ENCODE measurements at places on chromosomes 2 and 18. TPM values are rescaled to one million over a fixed set of nuclear protein-coding genes. Genes with fewer than 3 reads are reported as not detected.

The CENPA gene
- total RNA-seq = 45.8 TPM

The KLHL14 gene
- total RNA-seq = not detected

The APCDD1 gene
- not detected for total RNA-seq

The COL4A4 gene
- total RNA-seq = 5.9 TPM

The SMYD5 gene
- total RNA-seq = 37.4 TPM

The WNT6 gene
- 1.4 TPM for total RNA-seq

The SAG gene
- total RNA-seq = not detected

The RGPD8 gene
- total RNA-seq = 11.0 TPM

DNA sequence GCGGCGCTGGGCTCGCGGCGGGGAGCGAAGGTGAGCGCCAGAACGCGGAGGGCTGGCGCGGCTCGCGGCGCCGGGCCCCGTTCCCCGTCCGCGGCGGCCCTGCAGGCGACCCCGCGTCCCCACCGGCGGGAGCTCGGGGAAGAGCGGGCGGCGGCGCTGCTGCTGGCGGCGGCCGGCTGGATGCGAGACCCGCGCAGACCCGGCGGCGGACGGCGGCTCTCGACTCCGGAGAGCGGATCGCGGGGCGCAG, 213 bp downstream of the DOK6 start:
- no peaks in the 10 kb centered on the region for H3K36me3 ChIP-seq
- H3K4me3 ChIP-seq = no peak overlapping the region
- no peaks in the 10 kb centered on the region for H3K27me3 ChIP-seq
- no peak for DNase-seq

DNA sequence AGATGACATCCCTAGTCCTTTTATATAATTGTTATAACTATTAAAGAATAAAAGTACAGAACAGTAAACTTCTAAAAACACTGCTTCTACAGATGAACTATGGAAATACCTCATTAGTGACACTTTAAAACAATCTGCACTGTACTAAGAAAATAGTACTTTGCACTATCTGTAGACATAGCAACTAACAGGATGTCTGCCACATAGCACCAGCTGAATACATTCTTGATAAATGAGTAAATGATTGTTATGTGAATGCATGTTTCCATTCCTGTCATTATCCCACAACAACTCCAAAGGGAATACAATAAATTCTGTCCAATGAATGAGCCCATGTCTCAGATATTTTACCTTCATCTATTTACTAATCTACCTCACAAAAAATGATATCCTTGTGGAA, 115.3 kb upstream of the SLC35G4 start:
- no peak for DNase-seq
- H3K36me3 ChIP-seq = no peaks in the 10 kb centered on the region
- no peaks in the 10 kb centered on the region for H3K27me3 ChIP-seq
- H3K27ac ChIP-seq = no peak overlapping the region
- H3K4me3 ChIP-seq = no peak overlapping the region
- H3K4me1 ChIP-seq = peaks cover 2% of the 10 kb centered on the region

- no peak for DNase-seq
- H3K27me3 ChIP-seq = no peaks in the 10 kb centered on the region
- H3K4me1 ChIP-seq = no peaks in the 10 kb centered on the region
- no peak overlapping the region for H3K4me3 ChIP-seq
- no peak overlapping the region for H3K27ac ChIP-seq
Measured at GRCh38 chr18:7743256-7743655, 176.1 kb downstream of the PTPRM start.

DNA sequence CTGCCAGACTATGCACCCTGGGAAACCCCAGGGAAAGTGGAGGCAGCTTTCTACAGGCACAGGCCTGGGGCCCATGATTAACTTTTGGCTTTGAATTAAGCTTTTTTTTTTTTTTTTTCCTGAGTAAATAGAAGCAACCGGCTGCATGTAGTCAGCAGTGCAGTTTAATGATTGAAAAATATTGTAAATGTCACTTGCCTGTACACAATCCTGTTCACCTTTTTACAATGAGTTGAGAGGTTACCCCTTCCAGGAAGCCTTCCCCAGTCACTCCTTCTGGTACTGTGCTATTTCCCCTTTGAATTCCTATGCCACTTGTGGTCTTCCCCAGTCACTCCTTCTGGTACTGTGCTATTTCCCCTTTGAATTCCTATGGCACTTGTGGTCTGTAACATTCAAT, 475.6 kb downstream of the TDRD15 start:
- no peaks in the 10 kb centered on the region for H3K27me3 ChIP-seq
- no peak overlapping the region for H3K4me3 ChIP-seq
- no peaks in the 10 kb centered on the region for H3K36me3 ChIP-seq
- H3K27ac ChIP-seq = no peak overlapping the region
- no peak for DNase-seq

DNA sequence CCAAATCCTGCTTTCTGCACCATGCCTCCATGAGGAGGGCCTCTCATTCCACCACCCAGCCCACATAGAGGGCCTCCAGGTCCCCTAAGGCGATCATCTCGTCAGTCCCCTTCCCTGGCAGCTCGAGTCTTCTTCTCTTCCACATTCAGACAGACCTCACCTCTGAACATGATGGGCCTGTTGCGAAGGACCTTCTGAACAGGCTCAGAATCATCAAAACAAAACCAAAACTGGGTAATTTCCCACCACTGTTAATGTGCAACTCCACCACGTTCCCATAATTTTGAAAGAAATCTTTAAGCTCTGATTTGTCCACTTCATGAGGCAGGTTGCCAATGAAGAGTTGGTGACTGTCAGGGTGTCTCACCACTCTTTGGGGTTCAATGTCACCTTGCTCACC, 20.4 kb downstream of the ZRANB3 start:
- no peak for DNase-seq
- H3K4me3 ChIP-seq = no peak overlapping the region
- no peak overlapping the region for H3K27ac ChIP-seq
- H3K27me3 ChIP-seq = no peaks in the 10 kb centered on the region
- H3K36me3 ChIP-seq = no peaks in the 10 kb centered on the region

GRCh38 chr2:162712598-162712997, 126.0 kb downstream of the KCNH7 start:
- no peaks in the 10 kb centered on the region for H3K4me1 ChIP-seq
- H3K36me3 ChIP-seq = no peaks in the 10 kb centered on the region
- H3K27me3 ChIP-seq = no peaks in the 10 kb centered on the region
- no peak overlapping the region for H3K27ac ChIP-seq
- DNase-seq = no peak
- H3K4me3 ChIP-seq = no peak overlapping the region

DNA sequence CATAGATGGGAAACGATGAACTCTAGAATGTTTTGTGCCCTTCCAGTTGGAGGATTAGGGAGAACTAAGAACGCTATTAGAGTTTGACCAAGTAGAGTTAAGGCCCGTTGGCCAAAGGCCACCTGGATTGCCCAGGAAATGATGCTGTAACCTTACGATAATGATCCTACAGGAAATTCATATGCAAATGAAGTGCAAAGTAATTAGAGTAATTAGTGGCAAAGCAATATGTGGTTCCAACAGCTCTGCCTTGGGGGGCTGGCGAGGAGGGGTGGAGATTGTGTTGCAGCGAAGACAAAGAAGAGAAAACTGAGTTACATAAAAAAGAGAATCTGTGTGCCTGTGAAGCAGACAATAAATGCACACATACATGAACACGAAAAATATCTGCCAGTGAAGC, 61.5 kb upstream of the BOD1L2 start:
- no peaks in the 10 kb centered on the region for H3K36me3 ChIP-seq
- H3K27me3 ChIP-seq = 0 out of 2 replicates have a peak, but pooled peaks cover 17% of the 10 kb centered on the region
- no peak overlapping the region for H3K4me3 ChIP-seq
- no peak overlapping the region for H3K27ac ChIP-seq
- peaks cover 14% of the 10 kb centered on the region for H3K4me1 ChIP-seq
- no peak for DNase-seq

GRCh38 chr2:24652265-24653182, 140.7 kb downstream of the PTRHD1 start:
- no peaks in the 10 kb centered on the region for H3K27me3 ChIP-seq
- no peak overlapping the region for H3K4me3 ChIP-seq
- DNase-seq = no peak
- no peaks in the 10 kb centered on the region for H3K36me3 ChIP-seq
- no peaks in the 10 kb centered on the region for H3K4me1 ChIP-seq

- no peak overlapping the region for H3K4me3 ChIP-seq
- H3K27ac ChIP-seq = no peak overlapping the region
- no peaks in the 10 kb centered on the region for H3K4me1 ChIP-seq
- DNase-seq = no peak
- H3K27me3 ChIP-seq = no peaks in the 10 kb centered on the region
Measured at GRCh38 chr18:26002375-26002910, 88.0 kb downstream of the SS18 start.

- H3K27ac ChIP-seq = no peak overlapping the region
- H3K27me3 ChIP-seq = peaks cover 63% of the 10 kb centered on the region
- no peak overlapping the region for H3K4me3 ChIP-seq
- no peak for DNase-seq
- no peaks in the 10 kb centered on the region for H3K36me3 ChIP-seq
Measured at GRCh38 chr2:236600892-236601291, 31.3 kb downstream of the ACKR3 start.

GRCh38 chr2:23135481-23136100, 249.4 kb upstream of the KLHL29 start:
- H3K27me3 ChIP-seq = peaks cover 3% of the 10 kb centered on the region
- H3K27ac ChIP-seq = no peak overlapping the region
- no peak overlapping the region for H3K4me3 ChIP-seq
- H3K36me3 ChIP-seq = no peaks in the 10 kb centered on the region
- DNase-seq = no peak

DNA sequence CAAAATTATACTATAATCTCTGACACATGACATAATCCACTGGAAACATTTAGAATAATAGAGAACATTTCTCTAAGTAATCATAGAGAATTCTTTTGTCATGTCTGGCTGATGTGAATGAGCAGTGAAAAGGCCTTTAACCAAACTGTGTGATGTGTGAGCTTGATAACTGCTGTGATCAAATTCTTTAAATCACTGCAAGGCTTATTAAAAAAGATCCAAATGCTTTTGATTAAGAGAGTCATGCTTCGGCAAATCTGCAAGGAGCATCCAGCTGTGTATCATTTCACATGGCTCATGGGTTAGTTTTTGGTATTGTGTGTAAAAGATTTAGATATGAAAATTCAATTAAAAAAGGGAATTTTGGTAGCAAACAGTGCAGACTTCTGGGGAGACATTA, 58.6 kb upstream of the TFPI start:
- no peak for DNase-seq
- H3K27me3 ChIP-seq = no peaks in the 10 kb centered on the region
- no peaks in the 10 kb centered on the region for H3K36me3 ChIP-seq
- no peak overlapping the region for H3K27ac ChIP-seq
- H3K4me1 ChIP-seq = no peaks in the 10 kb centered on the region
- H3K4me3 ChIP-seq = no peak overlapping the region

GRCh38 chr2:41448221-41448620, 599.6 kb upstream of the PKDCC start:
- no peak for DNase-seq
- H3K4me3 ChIP-seq = no peak overlapping the region
- no peaks in the 10 kb centered on the region for H3K36me3 ChIP-seq

GRCh38 chr18:55475467-55475866, 112.5 kb downstream of the TCF4 start:
- H3K4me1 ChIP-seq = no peaks in the 10 kb centered on the region
- no peaks in the 10 kb centered on the region for H3K36me3 ChIP-seq
- H3K27me3 ChIP-seq = no peaks in the 10 kb centered on the region
- DNase-seq = no peak
- H3K27ac ChIP-seq = no peak overlapping the region

DNA sequence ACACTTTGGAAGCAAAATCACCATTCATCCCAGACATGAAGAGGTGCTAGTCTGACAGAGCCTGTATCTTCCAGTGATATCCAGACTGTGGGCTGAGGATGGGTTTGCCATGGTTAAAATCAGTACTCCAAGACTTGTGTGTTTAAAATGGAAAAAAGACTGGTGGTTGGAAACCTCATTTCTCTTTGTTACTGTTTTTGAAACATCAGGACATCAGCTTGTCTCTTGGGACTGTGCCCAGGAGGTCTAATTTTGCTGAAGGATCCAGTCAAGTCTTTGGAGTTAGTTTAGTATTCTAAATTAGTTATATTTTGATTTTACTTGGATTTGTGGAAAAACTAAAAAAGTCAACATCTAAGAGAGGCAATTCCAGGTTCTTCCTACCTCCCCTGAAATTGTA, 578.4 kb downstream of the PLCL1 start:
- no peaks in the 10 kb centered on the region for H3K27me3 ChIP-seq
- no peaks in the 10 kb centered on the region for H3K36me3 ChIP-seq
- no peak overlapping the region for H3K4me3 ChIP-seq
- no peak for DNase-seq
- no peak overlapping the region for H3K27ac ChIP-seq

DNA sequence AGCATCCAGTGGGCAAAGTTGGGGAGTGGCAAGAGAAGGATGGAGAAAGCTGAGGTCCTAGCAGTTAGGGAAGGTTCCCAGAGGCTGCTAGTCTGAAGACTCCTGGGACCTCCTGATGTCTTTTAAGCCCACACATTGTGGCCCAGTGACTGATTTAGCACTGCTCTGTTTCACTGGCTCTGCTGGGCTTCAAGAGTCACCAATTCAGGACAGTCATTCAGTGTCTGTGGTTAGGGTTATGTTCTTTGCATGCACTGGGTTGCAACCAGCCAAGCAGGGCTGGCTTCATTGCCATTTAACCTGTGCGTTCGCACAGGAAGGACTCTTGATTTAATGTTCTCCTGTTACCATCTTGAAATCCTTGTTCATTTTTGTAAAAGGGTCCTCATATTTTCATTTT, 199.2 kb downstream of the ICOS start:
- DNase-seq = no peak
- no peaks in the 10 kb centered on the region for H3K4me1 ChIP-seq
- H3K27ac ChIP-seq = no peak overlapping the region
- H3K36me3 ChIP-seq = no peaks in the 10 kb centered on the region
- no peak overlapping the region for H3K4me3 ChIP-seq

- no peak overlapping the region for H3K27ac ChIP-seq
- no peak overlapping the region for H3K4me3 ChIP-seq
- no peak for DNase-seq
- no peaks in the 10 kb centered on the region for H3K36me3 ChIP-seq
Measured at GRCh38 chr2:163351966-163352365, 383.8 kb downstream of the FIGN start.

GRCh38 chr2:162317058-162317742, 1.3 kb downstream of the IFIH1 start:
- no peak overlapping the region for H3K27ac ChIP-seq
- H3K36me3 ChIP-seq = no peaks in the 10 kb centered on the region
- no peak for DNase-seq
- peak overlapping the region; percentile 65 for H3K4me3 ChIP-seq

- no peak overlapping the region for H3K4me3 ChIP-seq
- H3K4me1 ChIP-seq = no peaks in the 10 kb centered on the region
- H3K36me3 ChIP-seq = no peaks in the 10 kb centered on the region
Measured at GRCh38 chr18:60746919-60747318, 374.3 kb upstream of the MC4R start.

- H3K36me3 ChIP-seq = no peaks in the 10 kb centered on the region
- no peaks in the 10 kb centered on the region for H3K4me1 ChIP-seq
- DNase-seq = no peak
- H3K4me3 ChIP-seq = no peak overlapping the region
Measured at GRCh38 chr18:50312296-50313030, 25.0 kb upstream of the CXXC1 start.

- H3K4me1 ChIP-seq = no peaks in the 10 kb centered on the region
- no peak overlapping the region for H3K4me3 ChIP-seq
- no peak overlapping the region for H3K27ac ChIP-seq
Measured at GRCh38 chr18:77316008-77316407, 66.4 kb downstream of the GALR1 start.
